Activated CD4-positive, alpha-beta T cell treated with anti-CD3 and anti-CD28 coated beads for 24 hours (primary cell): ENCODE measurements at places on chromosomes 16 and 17.
A peak's percentile ranks its signal among the peaks of the same experiment; 100 is the strongest.

GRCh38 chr17:81294512-81295030, 536 bp downstream of the SLC38A10 start:
- no peak for DNase-seq

DNA sequence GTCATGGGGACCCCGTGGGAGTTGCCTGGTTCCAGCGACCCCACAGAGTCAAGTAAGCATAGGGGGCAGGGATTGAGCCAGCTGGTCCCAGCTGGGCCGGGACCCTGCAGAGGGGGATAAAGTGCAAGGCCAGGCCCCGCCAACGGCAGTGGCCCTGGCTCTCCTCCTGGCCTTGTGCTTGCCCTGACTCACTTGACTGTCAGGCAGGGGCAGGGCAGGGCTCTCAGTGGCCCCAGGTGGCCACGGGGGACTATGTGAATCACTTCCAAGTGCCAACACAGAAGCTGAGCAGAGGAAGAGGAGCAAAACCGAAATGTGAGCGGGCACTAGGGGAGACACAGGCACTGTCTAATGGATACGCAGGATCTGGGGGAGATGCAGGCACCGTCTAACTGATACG, 21.6 kb upstream of the NCBP3 start:
- no peak for DNase-seq

DNA sequence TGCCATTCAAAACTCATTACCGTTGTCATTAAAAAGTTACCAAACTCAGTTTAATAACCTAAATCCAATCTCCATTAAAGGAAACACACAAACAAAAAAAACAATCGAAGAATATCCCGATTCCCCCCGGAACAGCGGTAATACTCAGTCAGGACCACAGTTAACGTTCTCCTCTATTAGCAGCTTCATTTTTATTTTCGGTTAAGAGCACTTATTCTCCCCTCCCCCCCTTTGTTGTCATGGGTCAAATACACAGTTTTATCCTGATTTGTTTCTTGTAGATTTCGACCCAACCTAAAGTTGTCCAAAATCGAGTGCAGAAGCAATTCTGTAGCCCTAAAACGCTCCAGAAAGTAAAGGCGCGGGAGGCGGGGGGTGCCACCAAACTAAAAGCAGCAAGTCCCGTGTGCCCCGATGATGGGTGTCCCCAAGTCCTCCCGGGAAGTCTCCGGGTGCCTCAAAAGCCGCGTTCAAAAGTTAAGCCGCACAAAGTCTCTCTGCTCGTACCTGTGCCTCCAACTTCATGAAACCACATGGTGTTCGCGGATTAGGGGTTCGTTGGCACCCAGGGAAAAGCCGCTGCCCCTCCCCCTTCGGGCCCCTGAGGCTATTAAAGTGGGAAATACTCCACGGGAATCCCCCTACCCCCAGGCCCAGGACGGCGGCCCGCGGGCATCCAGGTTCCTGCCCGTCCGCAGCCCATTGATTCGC, 996 bp downstream of the SUMO2 start:
- DNase-seq = peak; percentile 25

DNA sequence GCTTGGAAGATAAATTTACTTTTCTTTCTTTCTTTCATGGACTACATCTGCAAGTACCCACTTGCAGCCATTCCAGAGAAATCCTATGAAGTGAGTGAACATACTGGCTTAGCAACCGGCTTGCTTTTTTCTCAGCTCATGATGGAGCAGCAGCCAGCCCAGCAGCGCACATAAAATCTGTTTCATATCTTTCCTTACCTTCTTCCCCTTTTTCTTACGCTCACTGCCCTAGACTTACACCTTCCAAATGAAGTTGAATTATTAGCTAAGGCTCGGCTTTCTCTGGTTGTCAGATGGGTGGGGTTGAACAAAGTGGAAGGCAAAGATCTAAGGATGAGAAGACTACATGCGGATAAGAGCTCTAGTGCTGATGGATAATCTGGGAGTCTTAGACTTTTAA, 13.9 kb upstream of the ABCA8 start:
- no peak for DNase-seq

- DNase-seq = no peak
These were observed 220.2 kb upstream of the TBX2 start for GRCh38 chr17:61179380-61179806.

- DNase-seq = no peak
These were observed 25.9 kb downstream of the RNF213 start for GRCh38 chr17:80286638-80286960.

- DNase-seq = no peak
These were observed 14.3 kb upstream of the GINS3 start for GRCh38 chr16:58377932-58378331.

DNA sequence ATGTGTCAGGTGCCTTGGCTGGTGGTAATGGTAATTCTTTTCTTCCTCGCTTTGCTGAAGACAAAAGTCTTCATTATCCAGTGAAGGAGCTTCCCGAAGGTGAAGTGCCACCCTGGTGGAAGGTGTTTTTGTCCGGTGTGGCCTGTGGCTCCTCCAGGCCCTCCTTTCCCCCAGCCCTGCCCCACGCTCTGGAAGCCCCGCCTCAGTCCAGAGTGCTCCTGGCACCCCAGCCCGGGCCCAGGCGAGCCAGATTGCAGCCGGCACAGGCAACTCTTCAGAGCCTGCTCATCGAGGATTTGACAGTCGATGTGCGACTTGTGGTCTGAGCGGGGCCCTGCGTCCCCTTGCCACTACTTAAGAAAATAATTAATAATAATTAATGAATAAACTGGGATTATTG, 93.7 kb downstream of the MGAT5B start:
- DNase-seq = no peak

DNA sequence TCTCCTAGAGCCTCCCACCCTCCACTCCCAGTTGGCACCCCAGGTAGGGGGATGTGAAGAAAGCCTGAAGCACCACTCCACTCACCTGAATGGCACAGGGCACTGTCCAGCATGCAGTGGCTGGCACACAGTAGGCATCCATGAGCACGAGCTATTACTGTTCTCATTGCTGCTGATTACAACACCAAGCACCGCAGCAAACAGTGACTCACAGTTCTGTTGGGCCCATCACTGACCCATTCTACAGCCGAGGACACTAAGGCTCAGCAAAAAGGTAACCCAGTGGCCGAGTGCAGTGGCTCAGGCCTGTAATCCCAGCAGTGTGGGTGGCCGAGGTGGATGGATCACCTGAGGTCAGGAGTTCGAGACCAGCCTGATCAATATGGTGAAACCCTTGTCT, 2.7 kb downstream of the ZSCAN10 start:
- no peak for DNase-seq
